ENCODE measurements at places on chromosomes 4 and X.

- DNase-seq, result no peak
Measured at GRCh38 chrX:69388526-69388925, 115.6 kb upstream of the NALF2 start.

- no peak for DNase-seq
Measured at GRCh38 chrX:19075754-19076153, 46.5 kb downstream of the ADGRG2 start.

GRCh38 chr4:2365054-2365912 lies 53.2 kb downstream of the ZFYVE28 start:
- DNase-seq, result no peak

GRCh38 chr4:43822621-43823020 lies 626.0 kb downstream of the KCTD8 start:
- no peak for DNase-seq
